RWPE2 (cell line): ENCODE measurements at places on chromosomes 6 and 20.
A peak's percentile ranks its signal among the peaks of the same experiment; 100 is the strongest.

DNA sequence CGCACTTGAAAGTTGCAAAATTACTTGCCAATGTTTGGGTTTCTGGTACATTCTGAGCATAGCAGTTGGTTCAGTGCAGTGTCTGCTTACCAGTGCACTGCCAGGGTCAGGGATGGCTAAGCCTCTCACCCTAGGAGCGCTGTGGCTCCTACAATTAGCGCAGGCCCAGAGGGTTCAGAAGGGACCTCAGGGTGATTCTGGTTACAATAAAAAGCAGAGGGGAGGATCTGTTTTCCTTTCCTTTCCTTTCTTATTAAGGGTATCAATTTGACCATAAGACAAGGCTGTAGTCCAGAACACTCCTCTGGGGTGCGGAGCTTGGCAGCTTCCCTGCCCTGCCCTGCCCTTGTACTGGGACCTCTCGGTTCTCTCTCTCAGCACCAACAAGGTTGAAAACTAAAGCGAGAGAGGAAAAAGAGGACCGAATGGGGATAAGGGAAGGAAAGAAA, 2.6 kb downstream of the MAFB start:
- peak; percentile 46 for DNase-seq

DNA sequence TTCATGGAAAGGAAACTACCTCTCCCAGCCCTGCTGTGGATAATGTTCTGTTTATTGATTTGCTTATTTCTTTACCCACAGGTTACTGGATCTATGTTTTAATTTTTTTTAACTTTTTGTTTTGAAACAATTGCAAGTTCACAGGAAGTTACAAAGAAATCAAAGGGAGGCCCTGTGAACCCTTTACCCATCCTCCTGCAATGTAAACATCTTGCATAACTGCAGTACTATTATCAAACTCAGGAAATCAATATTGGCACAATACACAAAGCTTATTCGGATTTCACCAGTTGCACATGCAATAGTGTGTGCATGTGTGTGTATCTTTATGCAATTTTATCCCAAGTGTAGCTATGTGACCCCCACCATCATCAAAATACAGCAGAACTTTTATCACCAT, 398.0 kb downstream of the BTBD3 start:
- DNase-seq: no peak

- no peak for DNase-seq
Measured at GRCh38 chr6:44003345-44004061, 123.7 kb downstream of the MRPL14 start.

DNA sequence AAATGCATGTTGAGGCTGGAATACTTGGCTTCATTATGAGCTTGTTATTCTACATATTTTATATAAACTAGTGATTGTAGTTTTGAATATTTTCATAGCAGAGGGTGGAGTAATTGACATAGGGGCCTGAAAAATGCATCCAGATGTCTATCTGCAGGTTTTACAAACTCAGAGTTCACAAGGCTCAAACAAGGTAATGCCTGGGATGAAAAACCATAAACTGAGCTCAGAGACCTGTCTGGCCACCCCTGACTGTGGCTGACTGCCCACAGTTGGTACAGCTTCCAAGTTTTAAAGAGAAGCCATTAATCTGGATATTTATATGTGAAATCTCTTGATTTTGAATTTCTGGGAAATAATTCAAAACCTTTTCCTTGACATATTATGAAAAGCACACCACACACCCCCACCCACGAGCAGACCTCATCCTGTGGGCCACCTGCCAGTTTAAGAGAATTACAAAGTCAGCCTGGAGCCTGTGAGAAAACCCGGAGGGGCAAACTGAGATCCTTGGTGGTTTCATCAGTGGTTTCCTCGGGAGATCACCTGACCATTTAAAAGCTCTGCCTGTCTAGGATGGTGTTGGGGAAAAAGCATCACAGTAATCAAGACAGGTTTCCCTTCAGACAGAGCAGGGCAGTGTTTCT, 230.1 kb downstream of the SAMD5 start:
- DNase-seq: no peak

DNA sequence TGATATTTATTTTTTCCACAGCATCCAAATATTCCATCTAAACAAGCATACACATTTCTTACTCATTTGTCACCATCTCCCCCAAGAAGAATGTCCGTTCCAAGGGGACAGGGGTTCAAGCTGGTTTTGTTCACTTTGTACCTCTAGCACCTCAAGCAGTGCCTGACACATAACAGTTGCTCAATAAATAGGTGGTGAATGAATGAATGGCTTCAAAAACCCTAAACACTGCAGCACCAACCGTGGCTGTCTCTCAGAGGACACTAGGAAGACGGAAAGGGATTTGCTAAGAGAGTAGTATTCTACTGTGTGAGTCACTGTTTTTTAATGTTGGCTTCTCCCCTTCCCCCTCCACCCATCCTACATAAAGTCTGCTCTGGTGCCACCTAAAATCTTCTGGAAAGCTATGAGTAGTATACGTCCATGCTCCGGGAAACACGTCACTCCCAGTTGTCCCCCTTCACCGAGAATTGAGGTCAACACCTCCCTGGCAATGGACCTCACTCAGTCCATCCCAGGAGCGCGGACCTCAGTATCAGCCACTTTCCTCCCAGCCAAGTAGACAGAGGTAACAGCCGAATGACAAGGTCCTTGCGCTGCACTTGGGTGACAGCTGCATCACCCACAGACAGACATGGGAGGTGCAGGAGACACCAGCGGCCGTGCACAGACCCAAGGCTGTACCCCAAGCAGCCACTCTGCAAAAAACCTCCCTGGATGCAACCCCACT, 107.4 kb downstream of the PREX1 start:
- DNase-seq: no peak

GRCh38 chr6:1609041-1609647, 571 bp upstream of the FOXC1 start:
- DNase-seq: no peak

DNA sequence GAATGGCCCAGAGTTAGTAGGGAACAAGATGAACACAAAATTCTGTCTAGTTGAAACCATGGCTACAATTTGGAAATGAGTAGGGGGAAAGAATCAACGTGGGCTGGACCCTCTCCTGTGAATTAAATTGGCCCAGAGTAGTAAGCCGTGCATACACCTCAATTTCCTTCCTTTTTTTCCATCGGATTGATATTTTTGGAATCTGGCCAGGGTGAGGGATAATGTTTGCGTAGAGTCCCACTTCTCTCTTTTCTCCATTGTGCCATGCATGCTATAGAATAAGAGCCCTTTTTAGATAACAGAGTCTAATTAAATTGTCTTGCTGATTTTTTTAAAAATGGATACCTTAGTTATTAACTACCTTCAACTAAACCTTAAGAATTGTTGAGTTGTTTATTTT, 35.2 kb downstream of the XRN2 start:
- DNase-seq: no peak

DNA sequence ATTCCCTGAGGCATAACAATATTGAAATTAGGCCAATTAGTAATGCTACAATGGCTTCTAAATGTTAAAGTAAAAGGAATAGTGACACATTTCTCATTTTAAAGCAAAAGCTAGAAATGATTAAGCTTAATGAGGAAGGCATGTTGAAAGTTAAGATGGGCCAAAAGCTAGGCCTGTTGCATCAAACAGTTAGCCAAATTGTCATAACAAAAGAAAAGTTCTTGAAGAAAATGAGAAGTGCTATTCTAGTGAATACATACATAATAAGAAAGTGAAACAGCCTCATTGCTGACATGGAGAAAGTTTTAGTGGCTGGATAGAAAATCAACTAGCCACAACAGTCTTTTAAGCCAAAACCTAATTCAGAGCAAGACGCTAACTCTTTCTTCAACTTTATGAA, 12.9 kb downstream of the OR2A4 start:
- no peak for DNase-seq

GRCh38 chr6:90874931-90875330, 288.1 kb upstream of the MAP3K7 start:
- DNase-seq: no peak

- DNase-seq: no peak
Measured at GRCh38 chr6:119348748-119349360, 707 bp downstream of the MAN1A1 start.

DNA sequence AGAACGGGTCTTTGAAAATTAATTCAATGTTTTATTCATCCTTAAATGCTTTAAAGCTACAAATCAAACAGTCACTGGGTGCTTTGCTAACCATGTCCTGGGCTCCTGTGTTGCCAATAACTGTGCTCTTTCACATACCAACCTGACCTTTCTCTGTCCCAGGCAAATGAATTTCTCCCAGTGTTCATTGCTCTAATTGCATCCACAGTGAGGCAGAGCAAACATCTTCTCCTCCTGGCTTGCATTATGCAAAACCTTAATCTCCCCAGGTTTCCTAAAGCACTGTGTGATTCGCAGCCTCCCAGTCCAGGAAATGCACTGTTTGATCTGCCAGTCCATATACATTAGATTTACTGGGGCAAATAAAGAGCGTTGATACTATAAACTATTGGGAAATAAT, 219.0 kb downstream of the PREX1 start:
- DNase-seq: no peak

- no peak for DNase-seq
Measured at GRCh38 chr20:10476319-10476724, 41.2 kb downstream of the SLX4IP start.

GRCh38 chr6:76774781-76775384, 688.4 kb downstream of the HTR1B start:
- DNase-seq: no peak

GRCh38 chr6:155128977-155129376, 133.9 kb downstream of the TIAM2 start:
- DNase-seq: no peak

DNA sequence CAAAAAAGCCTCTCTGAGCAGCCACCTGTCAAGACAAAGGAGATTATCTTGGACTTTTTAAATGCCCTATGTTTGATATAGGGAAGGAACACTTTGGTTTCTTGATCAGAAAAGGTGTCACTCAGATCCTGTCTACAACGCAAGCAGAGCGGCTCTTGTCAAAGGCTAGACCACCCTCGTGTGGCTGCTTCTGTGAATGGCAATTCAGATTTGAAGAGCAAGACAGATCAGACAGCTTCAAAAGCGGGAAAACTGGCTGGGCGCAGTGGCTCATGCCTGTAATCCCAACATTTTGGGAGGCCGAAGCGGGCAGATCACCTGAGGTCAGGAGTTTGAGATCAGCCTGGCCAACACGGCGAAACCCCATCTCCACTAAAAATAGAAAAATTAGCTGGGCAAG, 10.1 kb upstream of the NXT1 start:
- DNase-seq: no peak

GRCh38 chr20:10478205-10478604, 43.1 kb downstream of the SLX4IP start:
- DNase-seq: no peak

- no peak for DNase-seq
Measured at GRCh38 chr20:61186771-61187472, 65.1 kb upstream of the CDH4 start.

- no peak for DNase-seq
Measured at GRCh38 chr20:17172836-17173516, 53.9 kb upstream of the PCSK2 start.

- no peak for DNase-seq
Measured at GRCh38 chr6:10463491-10464481, 48.9 kb upstream of the TFAP2A start.

DNA sequence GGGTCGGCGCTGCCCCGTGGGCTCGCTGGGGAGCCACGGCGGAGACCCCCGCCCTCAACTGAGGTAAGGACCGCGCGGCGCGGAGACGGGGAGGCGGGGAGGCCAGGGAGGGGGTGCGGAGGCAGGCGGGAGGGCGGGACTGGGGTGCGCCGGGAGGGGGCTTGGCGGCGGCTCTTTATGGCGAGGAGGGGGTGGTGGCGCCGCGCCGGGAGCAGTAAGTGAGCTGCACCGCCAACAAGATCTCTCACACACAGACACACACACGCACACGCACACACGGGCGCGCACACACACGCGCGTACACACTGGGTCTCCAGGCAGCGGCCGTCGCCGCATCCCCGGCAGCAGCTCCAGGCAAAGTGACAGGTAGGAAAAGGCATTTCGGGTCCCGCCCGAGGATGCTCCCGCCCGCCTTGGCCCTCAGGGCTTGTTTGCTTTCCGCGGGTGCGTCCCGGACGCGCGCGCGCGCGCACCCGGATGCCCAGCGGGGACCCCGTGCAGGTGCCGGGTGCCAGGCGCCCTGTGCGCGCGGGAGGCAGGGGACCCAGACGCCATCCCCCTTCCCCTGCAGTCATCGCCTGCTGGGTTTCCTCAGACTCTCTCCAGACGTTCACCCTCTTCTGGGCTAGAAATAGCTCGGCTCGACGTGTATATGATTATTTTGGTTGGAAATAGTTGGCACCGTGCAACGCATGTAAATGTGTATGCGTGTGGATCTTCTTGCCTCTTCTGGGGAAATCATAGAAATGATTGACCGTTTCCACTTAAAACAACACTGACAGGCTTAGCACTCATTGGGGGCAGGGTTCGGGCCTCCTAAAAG, at the start of gene PLCB4:
TSS of gene PLCB4 (plus strand) at position 247 of the 823 bp plus-strand sequence. CDS start 238,728 bp downstream, outside the sequence.
- peak; percentile 86 for DNase-seq

- DNase-seq: no peak
Measured at GRCh38 chr20:37853823-37854375, 49.0 kb upstream of the VSTM2L start.

DNA sequence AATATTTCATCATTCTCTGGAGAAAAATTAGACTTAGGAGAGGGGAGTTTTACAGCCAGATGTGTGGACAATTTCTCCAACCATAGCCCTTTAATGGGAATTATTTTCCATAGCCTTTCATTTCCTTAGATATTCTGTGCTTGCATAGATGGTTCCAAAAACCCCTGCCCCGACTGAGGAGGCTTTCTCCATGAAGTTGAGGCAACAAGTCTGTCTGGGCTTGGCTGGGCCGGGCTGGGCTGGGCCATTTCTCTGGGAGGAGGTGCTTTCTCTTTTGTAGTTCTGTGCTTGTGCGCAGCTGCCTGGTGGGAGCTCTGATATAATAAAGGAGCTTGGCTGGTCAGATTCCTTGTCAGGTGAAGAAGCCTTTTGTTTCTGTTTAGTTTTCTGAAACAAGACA, 71.4 kb downstream of the SOBP start:
- DNase-seq: no peak

DNA sequence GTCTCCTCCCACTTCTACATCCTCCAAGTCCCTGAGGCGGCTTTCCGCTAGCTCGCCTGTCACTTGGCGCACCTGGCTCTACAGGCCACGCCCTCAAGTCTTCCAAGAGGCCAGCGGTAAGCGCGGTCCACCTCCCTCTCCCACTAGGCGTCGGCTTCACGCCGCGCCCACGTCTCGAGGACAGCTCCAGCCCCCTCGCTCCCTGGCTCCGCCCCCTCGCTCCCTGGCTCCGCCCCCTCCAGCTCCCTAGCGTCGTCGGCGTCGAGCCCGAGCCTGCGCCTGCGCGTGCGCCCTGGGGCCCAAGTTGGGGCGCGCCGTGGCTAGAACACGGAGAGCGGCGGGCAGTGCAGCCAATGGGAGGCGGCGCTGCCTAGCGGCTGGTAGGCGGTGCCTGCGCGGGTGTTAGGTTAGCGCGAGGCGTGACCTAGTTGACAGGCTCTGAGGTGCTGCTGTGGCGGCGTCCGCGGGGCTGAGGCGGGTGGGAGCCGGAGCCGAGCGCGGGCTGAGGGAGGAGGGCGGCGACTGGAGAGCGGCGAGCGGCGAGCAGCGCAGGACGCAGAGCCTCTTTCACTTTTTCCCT, at the start of gene MACROD2:
TSS of gene MACROD2 (plus strand) at position 431 of the 580 bp plus-strand sequence.
- peak; percentile 93 for DNase-seq

- no peak for DNase-seq
Measured at GRCh38 chr6:101392586-101393230, 800 bp upstream of the GRIK2 start.
